Activated T-cell treated with anti-CD3 and anti-CD28 coated beads, Interleukin-2, amount 50 U/mL, for 4 hours (primary cell): ENCODE measurements at places on chromosomes 13 and 19. TPM values are rescaled to one million over a fixed set of nuclear protein-coding genes. Genes with fewer than 3 reads are reported as not detected.

- peak; percentile 25 for DNase-seq
Observed at GRCh38 chr19:7348587-7349230, at the start of gene ARHGEF18. TSS of gene ARHGEF18 (plus strand) at chr19:7348937. CDS start at chr19:7362891, 13,954 bp downstream.

- no peak for DNase-seq
Observed at GRCh38 chr13:51524829-51525566, 59.3 kb upstream of the WDFY2 start.

DNA sequence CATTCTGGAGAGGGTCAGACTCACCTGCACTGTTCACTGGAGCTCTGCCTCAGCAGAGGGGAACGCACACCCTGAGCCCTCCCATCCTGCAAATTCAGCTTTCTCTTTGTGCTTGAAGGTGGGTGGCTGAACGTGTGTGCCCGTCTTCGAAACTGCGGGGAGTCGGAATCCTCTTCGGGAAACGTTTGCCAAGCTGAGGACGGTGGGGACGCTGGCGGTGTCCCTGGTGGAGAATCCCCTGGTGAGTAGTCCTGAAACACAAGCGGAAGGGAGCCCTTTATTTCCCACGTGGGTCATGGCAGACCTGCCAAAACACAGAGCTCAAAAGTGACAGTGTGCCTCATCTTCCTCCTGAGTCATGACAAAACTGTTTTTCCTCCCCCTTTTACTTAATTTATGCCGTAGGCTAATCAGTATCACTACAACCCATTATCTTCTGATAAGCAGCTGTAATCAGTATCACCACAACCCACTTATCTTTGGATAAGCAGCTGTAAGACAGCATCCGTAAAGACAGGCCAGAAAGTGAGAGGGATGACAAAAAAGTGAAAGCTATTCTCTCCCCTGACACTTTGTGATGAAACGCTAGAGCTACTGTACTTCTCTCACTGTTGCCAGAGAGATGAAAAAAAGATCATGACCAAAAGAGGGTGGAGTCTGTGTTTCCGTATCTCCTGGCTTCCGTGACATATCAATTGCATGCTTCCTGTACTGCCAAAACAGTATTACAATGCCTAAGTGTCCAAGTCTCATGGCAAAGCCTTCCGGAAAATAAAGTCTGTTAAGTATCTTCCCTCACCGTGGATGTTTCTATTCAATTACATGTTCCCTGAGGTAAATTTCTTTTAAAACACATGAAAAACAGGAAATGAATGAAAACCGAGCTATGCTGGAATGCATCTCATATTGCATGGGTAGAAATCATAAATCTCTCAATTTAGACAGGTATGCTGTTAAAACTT is 155.5 kb downstream of the TBC1D4 start:
- peak; percentile 41 for DNase-seq

- DNase-seq = peak; percentile 50
Observed at GRCh38 chr13:24254146-24254841, 55.1 kb upstream of the C1QTNF9 start.

DNA sequence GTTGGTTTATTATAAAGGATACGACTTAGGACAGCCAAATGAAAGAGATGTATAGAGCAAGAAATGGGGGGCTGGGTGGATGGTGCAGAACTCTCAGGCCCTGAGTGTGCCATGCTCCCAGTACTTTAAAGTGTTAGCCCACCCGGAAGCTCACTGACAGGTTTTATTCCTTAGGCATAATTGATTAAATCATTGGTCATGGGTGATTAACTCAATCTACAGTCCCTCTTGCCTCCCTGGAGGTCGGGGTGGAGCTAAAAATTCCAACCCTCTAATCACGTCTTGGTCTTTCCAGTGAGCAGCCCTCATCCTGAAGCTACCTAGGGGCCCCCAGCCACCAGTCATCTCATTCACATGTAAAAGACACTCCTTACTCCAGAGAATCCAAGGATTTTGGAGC is 9.9 kb upstream of the LEUTX start:
- no peak for DNase-seq

GRCh38 chr13:32314271-32315237 is 609 bp downstream of the ZAR1L start:
- peak; percentile 48 for DNase-seq

DNA sequence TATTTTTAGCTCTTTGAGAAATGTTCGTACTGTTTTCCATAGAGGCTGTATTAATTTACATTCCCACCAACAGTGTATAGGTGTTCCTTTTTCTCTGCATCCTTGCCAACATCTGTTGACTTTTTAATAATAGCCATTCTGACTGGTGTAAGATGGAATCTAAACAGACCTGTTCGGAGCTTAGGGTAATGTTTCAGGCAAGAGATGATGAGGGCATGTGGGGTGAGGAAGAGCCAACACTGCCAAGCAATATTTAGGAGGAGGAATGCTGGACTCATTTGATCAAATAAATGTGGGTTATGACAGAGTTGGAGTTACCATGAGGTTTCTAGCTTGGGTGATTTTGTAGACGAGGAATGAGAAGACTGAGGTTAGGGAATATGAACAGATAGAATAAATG is 382.9 kb downstream of the KLF12 start:
- no peak for DNase-seq

GRCh38 chr13:111129465-111130115 is 14.5 kb downstream of the ARHGEF7 start:
- no peak for DNase-seq

DNA sequence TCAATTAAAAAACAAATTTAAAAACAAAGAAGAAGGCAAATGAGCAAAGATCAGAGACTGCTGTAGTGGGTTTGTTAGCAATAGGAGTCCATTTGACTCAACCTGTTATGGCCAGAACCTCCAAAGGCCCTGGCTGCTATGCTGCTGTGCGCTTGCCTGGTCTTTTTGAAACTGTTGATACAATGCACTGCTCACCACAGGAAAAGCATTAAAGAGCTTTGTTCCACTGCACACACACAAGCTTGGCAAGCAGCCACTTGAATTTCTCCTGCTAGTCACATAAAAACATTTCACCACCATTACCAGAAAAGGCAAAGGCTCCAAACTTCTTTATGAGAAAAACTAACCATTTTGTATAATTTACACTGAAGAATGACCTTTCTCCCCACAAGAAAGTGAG is 132.2 kb downstream of the FREM2 start:
- DNase-seq = no peak

DNA sequence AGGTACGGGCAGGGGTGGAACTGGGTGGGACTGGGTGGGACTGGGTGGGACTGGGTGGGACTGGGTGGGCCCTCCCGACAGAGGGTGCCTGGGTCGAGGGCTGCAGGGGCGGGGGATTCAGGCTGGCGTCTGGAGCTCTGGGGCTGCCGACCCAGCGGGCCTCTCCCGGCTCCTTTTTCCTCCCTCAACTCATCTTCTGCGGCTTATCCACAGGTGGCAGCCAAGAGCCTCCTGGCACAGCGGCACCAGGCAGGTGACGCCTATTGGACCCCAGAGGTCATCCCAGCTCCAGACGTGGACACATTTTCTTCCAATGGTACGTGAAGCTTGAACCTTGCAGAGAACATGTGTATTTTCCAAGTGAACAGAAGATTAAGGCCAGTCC is 533 bp downstream of the ZNF544 start:
- DNase-seq = peak; percentile 27

DNA sequence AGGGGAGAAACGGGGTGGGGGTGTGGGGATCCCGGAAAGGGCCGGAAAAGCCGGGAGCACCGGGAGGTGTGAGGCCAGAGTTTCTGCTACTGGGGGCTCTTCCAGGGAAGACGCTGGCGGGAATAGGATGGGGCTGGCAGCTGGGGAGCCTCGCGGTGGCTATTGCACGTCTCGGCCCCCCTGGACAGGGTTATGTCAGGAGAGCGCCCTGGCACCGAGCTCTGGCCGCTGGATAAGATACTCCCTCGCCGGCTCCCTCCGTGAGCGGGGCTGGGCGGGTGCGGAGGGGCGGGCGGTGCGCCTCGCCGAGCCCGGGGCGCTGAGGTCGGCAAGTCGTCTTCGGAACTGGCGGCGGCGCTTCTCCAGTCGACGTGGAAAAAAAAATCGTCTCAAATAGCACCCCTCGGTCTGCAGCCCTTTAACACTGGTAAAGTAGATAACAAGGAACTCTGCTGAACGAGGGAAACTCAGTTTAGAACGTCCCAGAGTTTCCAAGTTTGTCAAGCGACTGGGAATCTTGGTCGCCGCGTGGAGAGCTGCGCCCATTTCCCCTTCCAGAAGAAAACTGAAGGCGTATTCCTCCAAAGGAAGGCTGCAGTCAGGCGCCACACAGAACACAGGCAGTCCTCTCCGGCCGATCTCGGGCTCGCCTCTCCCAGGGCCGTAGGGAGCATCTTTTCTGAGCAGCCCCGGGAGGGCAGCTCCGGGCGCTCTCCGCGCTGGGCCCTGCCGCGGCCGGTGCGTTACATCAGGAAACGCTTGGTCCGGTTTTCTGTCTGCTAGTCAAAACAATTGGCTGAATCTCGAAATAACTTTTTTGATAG is 115.1 kb downstream of the KCNRG start:
- DNase-seq = peak; percentile 26

DNA sequence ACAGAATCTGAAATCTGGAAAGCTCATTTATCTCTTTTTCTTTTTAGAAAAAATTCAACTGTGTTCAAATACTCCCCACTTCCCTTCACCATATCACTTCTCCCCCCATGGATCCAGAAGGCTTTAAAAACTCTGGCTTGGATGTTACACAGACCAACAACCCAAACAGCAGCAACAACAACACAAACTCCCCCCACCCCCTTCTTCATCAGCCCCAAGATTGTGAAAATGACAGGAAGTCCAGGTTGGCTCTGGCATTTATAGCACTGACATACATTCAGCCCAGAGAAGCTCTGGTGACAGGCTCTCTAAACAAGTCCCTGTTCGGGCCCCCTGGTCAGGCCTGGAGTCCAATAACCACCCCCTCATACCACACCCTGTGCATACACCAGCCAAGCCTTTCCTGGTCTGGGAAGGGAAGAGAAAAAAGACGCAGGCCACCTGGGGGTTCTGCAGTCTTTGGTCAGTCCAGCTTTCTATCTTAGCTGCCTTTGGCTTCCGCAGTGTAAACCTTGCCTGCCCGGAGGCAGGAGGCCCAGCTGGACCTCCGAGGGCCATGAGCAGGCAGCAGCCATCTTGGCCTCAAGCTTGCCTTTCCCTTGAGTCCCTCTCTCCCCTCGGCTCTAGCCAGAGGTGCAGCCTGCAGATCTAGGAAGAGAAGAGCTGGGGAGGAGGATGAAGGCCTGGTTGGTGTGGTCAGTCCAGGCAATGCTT is 6.8 kb downstream of the CDX2 start:
- DNase-seq = no peak

DNA sequence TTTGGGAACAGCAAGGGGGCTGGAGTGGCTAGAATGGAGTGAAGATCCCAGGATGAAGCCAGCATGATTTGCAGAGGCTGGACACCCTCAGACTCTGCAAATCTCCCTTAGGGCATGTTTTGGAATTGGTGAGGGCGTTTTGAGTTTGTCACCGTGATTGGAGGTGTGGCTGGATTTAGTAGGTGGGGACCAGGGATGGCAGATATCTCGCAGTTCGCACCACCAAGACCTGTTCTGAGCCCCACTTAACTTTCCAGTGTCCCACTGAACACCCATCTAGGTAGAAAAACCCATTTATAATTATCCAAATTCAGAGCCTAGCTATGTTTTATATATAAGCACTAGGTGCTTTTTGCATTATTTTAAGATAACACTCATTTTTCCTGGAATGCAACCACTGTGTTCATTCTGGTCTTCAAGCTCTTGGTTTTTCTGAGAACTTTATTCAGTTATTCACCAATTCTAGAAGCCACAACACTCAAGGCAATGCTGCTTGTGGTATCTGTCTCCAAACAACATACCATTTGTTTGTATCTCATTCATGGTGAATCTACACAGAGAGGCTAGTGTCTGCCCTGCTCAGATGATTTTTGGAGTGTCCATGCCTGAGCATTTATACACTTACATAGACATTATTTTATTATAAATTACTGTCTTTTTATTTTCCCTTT is 3.0 kb upstream of the NANOS2 start:
- no peak for DNase-seq

- DNase-seq = no peak
Observed at GRCh38 chr19:29478578-29479565, 46.9 kb upstream of the VSTM2B start.

DNA sequence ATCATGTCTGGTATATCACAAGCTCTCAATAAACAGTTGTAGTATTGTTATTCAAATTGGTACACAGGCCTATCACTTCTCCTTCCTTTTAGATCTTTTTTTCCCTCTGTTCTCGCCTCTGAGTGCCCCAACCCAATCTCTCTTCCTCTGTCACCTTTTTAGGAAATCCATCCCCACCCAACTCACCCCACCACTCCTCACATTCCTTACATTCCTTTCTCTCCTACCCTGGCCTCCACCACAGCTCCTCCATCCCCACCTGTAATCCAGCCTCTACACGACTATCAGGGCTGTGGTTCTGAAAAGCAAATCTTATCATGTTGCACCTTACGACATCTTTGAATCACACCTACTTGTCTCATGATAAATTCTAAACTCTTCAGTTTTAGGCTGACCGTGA is 545.4 kb upstream of the GPC6 start:
- no peak for DNase-seq

- DNase-seq = no peak
Observed at GRCh38 chr19:4589579-4590410, 30.3 kb upstream of the SEMA6B start.

DNA sequence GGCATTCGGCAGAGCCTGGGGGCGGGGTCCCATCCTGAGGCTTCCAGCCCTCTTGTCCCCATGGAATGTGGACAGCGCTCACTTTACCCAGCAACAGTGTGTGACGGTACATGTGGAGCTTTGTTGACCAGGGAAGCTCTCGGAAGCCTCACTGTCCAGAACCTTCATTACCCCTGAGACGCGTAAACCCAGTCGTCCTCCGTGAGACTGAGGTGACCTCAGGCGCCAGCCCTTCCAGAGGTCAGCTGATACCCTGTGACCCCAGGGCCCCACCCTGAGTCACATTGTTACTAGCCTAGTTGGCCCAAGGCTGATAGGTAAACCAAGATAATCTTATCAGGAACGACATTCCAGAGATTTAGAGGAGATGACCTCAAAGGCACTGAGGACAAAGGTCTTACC is 10.2 kb upstream of the TMEM160 start:
- no peak for DNase-seq

GRCh38 chr19:44729516-44730033 is 18.9 kb upstream of the BCL3 start:
- no peak for DNase-seq

Gene SRRM5
- total RNA-seq = 0.25 TPM

Gene CFAP97D2
- total RNA-seq = not detected

Gene LILRB2
- total RNA-seq = not detected

Gene ZNF221
- 0.95 TPM for total RNA-seq

Gene APOC4
- not detected for total RNA-seq

Gene HCN2
- 0.24 TPM for total RNA-seq

Gene C19orf18
- total RNA-seq = not detected

Gene MPV17L2
- total RNA-seq = 39.7 TPM

Gene KLK14
- 1.4 TPM for total RNA-seq

Gene KISS1R
- 3.3 TPM for total RNA-seq

Gene SERPINE3
- not detected for total RNA-seq

Gene IGFLR1
- total RNA-seq = 29.8 TPM

Gene FSD1
- 5.9 TPM for total RNA-seq
